ENCODE measurements at places on chromosomes 13 and 19.

DNA sequence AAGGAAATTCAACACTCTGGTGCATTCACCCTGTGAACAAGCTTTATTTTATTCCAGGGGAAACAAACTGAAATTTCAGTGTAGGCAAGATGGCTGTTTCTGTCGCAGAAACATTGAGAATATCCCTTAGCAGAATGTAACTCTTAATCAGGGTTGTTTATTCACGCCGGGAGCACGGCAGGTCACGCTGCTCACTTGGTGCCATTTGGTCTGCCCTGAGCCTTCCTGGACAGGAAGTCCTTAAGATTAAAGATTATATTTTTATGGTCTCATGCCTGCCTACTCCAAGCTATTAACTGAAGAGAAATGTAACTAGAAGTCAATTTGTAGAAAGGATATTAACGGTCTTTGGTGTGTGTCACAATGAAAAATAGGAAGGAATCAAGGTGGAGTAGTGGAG, 185.3 kb upstream of the ARGLU1 start:
- DNase-seq, result peak; percentile 23

DNA sequence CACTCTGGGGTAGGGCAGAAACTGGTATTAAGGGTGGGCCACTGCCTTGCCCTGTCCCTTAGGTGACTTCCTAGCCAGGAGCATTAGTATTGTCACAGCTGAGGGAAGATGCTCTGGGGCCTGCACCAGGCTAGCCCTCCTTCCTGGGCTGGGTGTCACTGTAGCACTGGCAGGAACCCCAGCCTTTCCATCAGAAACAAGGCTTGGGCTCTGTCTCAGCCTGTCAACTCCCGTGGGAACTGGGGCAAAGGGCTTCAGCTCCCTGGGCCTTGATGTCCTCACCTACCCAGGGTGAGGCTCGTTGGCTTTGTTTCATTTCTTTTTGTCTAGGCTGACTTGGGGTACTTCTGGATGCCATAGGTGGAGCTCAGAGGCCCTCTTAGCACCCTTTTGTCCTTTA, 18.0 kb downstream of the PAF1 start:
- DNase-seq, result no peak

DNA sequence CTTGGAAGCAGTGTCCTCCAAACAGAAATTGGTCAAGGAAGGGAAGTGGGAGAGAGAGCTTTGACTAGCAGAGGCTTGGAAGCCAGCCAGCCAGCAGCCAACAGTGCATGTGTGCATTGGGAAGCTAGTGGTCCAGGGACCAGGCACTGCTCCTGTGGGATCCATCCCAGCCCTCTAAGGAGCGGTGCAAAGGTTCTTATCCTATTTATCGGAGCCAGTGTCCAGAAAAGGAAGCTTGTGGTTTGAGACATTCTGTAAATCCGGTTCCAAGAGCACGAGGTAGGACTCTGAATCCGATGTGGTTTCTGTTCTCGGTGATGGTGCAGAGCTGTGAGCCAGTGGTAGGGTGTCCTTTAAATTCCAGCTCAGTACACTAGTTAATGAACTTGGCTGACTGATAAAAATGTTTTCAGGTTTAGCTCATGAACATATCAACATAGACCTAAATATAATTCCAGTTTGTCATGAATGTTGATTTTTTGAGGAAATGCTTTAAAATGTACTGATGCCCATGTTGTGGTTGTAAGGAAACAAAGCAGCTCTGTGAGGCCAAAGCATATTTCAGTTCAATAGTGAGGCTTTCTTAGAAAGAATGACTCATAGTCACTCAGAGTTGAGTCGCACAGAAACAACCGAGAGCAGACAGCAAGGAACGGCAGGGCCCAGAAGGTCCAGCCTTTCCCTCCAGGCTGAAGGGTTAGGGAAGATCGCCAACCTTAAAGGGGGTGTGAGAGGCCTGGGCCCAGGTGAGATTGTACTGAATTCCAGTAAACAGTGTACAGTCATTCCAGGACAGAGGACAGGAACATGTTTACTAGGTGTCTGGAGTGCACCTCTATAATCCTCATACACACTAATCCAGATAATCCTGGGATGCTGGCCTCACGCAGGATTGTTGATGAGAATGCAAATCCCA, 21.5 kb upstream of the GARRE1 start:
- no peak for DNase-seq

DNA sequence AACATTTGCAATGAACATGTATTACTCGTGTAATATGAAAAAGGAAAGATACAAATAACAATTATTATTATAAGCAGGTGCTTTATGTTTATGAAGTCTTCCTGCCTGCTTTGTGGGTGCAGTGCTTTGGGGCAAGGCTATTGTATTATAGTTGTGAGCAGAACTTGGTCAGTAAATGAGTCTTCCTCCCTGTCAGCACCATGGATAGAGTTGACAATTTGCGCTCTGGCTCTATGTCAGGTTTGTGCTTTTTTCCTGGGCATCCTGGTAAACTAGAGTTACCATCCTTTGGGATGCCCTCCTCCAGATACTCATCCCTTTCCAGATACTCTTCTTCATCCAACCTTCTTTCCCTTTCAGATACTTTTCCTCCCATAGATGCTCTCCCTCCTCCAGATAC, 19.6 kb downstream of the ERICH6B start:
- no peak for DNase-seq

DNA sequence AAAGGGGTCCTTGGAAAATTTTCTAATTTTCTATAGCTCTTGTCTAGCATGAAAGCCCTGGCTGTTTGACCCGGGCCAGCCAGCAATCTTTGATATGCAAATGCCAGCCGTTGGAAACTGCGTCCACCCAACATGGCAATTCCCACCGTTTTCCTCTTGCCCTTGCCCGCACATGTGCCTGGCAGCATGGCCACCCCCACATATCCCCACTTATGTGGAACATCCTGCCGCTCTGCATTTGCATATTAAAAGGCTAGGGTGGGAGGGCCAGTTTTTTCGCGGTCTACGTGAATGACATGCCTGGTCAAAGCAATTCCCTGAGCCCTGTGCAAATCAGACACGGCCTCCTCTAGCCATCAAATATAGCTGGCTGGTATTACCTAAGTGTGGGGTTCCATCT, 110.3 kb upstream of the TDRD3 start:
- no peak for DNase-seq

DNA sequence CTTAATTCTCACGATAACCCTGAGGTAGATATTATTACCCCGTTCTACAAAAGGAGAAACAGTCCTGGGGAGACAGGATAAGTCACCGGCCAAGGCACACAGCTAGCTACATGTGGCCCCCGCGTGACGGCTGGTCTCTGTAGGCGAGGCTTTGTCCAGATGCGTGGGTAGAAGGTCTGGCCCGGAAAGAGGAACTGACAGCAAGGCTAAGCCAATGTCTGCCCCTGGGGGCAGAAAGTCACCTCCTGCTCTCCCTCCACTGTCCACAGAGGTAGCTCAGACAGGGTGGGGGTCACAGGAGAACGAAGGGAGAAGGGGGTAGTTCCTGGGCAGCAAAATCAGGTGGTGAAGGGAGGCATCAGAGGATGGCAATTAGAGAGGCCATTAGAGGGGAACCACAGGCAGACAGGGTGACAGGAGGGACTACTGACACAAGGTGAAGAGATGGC, 1.8 kb downstream of the APOC4 start:
- no peak for DNase-seq

GRCh38 chr13:60924856-60925255, 490.8 kb downstream of the PCDH20 start:
- no peak for DNase-seq

- DNase-seq, result peak; percentile 81
Observed at GRCh38 chr19:35666251-35666913, at the start of gene UPK1A. Gene UPK1A, plus strand, starts transcription at chr19:35666517. Its CDS starts 296 bp downstream, at chr19:35666813.

- DNase-seq, result no peak
Observed at GRCh38 chr19:13068085-13068846, 34.4 kb downstream of the LYL1 start.

DNA sequence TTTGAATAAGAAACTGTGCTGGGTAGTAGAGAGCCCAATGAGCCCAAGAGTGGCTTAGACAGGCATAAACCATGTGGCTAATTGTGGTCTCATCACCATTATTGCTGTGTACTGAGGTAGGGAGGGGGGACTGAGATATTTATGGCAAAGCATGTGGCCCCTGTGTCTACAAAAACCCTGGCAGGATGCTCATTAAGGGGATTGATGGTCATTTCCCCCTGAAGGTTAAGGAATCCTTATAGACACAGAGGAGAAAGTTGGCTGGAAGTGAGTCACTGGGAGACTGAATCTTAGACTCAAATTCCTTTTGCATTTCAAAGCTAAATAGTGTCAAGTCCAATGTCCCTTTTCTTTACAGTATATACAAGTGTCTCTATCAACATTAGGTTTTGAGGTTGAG, 9.8 kb upstream of the DACT3 start:
- no peak for DNase-seq

DNA sequence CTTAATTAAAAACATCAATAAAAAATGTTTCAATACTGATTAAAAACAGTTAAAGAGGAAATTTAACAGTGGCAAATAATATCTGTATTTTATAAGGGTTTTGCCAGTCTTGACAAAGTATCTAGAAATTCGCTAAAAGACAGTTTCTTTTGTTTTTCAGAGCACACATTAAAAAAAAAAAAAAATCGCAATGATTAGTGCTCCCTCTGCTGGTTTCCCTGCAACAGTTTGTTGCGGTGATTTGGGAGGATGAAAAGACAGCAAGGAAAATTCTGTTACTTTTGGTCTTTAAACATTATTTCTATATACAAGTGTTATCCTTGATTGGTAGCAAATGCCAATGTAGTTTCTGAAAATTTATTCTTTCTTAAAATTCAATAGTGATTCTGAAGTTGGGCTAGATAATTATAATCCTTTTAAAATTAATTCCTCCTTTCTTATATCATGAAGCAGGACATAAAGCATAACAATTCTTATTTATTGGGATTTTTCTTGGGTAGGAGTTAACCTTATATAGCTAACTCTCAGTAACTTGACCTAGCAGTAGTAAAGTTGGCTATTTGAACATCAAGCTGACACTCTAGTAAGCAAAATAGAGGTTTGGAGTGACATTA, 23.1 kb upstream of the SPRY2 start:
- no peak for DNase-seq

GRCh38 chr13:65453982-65454381, 1776.2 kb downstream of the PCDH9 start:
- no peak for DNase-seq

DNA sequence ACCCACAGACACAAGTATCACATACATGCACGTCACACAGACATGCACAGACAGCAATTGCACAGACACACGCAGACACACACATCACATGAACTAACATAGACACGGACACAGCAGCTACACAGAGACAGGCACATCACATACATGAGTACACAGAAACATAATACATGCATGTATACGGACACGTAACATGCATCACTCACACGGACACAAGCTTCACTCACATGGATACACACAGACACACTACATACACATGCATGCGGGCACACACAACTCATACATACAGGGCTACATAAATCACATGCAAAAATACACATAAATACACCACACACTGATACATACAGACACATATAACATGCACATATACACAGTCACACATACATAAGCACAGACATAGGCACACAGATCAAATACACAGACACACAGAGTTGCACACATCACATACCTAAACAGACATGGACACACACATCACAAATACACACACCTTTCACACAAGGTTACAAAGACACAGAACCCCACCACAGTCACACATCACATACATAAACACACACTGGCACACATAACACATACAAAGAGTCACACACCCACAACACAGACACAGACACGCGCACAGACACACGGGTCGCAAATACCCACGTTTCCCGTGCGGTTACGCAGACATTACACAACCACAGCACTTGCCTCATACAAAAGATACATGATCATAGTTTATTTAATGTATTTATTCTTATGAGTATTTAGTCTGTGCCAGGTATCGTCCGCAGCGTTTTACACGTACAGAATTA, 1.1 kb upstream of the LMTK3 start:
- DNase-seq, result no peak

DNA sequence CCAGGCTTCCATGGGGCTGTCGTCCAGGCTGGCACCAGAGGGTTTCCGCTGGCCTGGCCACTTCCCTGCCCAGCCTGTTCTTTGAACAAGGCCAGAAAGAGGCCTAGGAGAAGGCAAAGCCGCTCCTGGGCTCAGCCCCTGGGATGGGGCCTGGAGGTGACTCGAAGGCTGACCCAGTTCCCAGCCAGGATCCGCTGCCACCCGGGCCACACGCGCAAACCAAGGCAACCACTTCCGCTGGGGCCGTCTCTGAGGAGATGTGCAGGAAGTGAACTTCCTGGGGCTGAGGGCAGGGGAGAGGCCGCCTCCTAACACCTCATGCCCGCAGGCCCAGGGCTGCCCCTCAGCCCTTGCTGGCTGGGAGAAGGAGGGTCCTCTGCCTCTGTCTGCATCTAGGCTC, 15.2 kb downstream of the PLEKHF1 start:
- no peak for DNase-seq

DNA sequence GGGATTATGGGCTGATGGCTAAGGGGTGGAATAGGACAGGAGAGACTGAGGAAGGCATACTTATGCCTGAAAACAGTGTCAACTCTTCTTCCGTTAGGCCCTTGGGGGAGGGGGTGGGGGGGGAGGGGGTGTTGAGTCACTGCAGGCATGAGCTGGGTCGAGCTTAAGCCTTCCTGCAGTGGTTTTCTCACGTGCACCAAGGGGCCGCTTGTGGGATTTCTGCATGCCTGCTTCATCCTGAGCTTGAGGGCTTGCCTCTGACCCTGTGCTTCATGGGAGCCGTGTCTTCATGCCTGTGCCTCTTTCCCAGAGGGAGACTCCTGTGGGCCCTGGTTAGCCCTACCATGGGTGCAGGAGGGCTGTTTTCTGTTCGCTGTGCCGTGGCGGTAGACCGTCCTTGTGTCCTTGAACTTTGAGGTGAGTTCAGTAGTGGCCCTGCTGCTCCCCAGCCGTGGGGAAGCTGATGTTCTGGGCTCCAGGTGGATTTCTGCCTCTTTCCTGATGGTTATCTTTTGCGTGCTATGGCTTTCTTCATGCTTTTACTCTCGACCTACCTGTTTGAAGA, 186.1 kb downstream of the PCCA start:
- no peak for DNase-seq

- DNase-seq, result no peak
Observed at GRCh38 chr13:86608701-86609100, 809.5 kb upstream of the SLITRK6 start.

DNA sequence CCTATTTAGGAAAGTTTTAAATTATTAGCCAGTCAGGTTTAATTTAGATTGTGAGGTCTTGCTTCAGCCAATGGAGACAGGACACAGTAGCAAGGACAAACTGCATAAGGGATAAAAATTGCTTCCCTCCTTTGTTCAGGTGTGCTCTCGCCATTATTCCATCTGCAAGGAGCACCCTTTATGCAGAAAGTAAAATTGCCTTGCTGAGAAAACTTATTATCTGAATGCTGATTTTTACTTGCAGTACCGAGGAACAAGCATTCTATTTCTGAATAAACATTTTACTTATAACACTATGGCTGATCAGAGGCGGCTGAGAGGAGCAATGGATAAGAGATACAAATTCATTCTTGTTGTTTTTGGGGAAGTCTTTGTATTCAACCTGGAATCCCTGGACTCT, 8.0 kb downstream of the CYP4F22 start:
- DNase-seq, result no peak

GRCh38 chr19:55489711-55490477, 1.7 kb downstream of the SSC5D start:
- DNase-seq, result no peak

Data from urinary bladder (tissue), 4 donors.